Pulmonary artery endothelial cell (primary cell): ENCODE measurements at places on chromosomes 11 and 22.

DNA sequence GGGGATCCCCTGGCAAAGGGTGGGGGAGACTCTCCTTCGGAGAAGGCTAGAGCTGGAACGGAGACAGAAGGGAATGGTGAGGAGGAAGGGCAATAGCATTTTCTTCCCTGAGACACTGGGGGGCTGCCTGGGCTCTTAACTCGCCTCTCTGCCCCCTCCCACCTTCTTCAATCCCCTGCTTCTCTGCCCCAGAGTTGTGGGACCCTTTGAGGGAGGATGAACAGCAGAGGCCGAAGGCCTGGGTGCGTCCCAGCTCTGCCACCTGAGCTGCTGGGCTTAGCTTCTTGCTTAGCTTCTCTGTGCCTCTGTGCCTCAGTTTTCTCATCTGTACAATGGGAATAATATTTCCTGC is 72.4 kb downstream of the RTL6 start:
- DNase-seq: no peak

DNA sequence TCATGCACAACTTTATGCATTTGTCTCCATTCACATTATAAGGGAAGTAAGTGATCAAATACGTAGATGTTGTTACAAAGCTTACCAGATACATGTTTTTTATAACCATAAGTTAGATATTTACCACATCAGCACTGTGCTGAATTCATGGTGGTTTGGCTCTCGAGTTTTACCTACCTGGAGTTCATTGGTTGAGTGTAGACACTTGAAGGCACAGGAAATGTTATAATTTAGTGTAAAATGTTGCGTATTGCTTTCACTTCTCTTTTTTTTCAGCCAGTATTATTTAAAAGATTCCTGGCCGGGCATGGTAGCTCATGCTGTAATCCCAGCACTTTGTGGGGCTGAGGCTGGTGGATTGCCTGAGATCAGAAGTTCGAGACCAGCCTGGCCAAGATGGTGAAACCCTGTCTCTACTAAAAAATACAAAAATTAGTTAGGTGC is 53.1 kb upstream of the GRK2 start:
- no peak for DNase-seq

GRCh38 chr11:16799890-16800289 is 61.4 kb downstream of the C11orf58 start:
- DNase-seq: no peak

DNA sequence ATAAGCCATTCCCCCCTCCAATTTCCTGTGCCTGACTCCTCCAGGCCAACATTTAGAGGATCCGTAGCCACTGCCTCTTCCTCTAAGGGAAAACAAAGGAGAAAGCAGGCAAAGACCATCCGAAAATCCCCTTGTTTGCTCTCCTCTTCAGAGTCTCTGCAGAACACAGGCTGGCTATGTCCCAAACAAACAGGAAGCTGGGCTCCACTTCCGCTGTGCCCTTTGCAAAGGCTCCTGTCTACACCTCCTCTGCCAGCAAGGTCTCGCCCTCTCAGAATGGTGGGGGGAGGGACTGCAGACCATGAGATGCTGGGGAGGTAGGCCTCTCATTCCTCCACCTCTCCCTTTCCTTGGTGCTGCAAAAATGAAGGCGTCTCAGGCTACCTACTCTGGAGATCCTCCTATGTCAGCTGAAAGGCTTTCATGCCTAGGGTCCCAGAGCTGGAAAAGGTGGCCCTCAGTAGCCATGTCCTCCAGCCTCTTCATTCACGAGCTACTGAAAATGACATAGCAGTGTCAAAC is 596.2 kb downstream of the BUD13 start:
- no peak for DNase-seq

DNA sequence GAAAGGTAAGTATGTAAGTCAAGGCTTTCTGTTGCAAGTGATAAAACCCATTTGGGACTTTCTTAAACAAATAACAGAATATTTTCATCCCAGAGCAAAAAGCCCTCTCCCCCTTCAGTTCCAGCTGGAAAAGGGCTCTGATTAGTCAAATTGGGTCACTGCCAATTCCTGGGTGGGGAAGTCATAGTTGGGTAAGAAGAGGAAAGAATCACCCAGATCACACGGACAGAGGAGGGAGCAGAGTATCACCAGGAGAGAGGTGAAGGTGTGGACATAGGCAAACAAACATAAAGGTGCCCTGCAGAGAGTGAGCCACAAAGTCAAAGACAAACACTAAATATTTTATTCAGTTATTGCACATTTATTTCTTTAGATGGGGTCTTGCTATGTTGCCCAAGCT is 36.3 kb upstream of the SORL1 start:
- DNase-seq: no peak

DNA sequence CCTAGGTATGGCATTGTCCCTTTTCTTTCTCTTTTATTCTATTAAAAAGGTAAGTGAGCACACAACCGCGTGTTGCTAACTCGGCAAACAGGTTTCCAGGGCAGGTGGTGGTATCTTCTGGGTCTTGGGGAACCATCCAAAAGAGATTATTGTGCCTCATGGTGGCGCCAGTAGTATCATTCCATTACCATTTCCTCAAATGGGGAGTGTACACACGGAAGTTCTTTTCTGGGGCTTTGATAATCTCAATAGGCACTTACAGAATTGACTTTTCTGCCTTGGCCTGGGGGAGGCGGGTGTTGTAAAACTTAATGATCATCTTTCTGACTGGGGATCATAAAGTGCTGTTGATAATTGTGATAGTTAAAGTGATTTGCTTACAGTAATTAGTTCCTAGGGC is 234.1 kb downstream of the KIRREL3 start:
- DNase-seq: no peak

GRCh38 chr11:30610628-30611027 is 24.5 kb upstream of the MPPED2 start:
- no peak for DNase-seq

- DNase-seq: no peak
Measured at GRCh38 chr11:67544616-67545242, 21.5 kb upstream of the CABP2 start.
